ENCODE measurements at places on chromosomes 2 and 18.

- DNase-seq: no peak
Measured at GRCh38 chr18:37314534-37314933, 251.1 kb downstream of the CELF4 start.

- no peak for DNase-seq
Measured at GRCh38 chr2:39511219-39511604, 74.1 kb upstream of the MAP4K3 start.

- no peak for DNase-seq
Measured at GRCh38 chr2:85430752-85431569, 12.4 kb downstream of the SH2D6 start.

GRCh38 chr2:104889960-104890684 lies 36.2 kb downstream of the POU3F3 start:
- no peak for DNase-seq

DNA sequence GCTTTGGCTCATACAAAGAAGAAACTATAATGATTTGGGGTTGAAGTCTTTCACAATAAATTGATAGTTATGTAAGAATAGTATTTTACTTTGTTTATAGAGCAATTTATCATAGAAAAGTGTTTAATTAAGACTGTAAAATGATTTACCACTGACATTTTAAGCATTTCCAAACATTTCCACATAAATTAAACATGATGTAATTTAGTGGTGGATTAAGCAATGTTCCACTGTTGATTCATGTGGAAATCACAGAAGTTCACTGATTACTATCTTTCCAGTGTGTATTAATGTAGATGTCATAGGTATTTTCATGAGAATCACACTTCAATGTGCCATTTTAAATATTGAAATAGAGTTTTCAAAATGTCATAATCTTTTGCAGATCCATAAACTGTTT lies 40.1 kb upstream of the GRB14 start:
- DNase-seq: no peak

DNA sequence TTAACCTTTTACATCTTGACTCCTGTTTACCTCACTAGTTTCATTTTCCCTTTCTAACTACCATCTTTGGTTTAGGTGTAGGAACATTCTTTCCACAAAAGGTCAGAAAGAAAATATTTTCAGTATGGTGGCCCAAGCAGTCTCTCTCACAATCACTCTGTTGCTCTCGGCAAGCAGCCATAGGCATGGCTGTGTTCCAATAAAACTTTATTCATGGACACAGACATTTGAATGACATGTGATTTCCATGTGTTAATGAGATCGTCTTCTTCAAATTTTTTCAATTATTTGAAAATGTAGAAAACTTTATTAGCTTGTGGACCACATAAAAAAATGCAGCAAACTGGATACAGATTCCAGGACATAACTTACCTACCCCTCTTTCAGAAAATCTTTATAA lies 109.7 kb upstream of the CNTNAP5 start:
- DNase-seq: no peak

DNA sequence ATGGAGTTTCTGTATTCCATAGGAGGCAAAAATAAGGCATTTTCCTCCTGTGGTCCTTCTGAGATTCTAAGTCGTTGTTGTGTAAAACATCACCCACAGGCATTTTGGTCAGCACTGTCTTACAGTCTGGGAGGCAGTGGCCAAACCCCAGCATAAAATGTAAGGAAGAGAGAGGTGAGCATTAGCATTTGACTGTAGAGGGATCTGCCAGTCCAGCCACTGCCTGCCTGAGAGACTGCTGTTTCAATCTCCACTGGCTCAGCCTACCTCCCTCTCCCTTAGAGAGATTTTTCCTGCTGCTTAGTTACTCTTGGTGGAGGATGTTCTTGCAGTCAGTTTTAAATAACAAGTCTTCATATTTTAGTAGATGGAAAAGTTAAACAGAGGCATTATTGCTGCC lies 77.0 kb downstream of the ARHGEF33 start:
- DNase-seq: no peak

DNA sequence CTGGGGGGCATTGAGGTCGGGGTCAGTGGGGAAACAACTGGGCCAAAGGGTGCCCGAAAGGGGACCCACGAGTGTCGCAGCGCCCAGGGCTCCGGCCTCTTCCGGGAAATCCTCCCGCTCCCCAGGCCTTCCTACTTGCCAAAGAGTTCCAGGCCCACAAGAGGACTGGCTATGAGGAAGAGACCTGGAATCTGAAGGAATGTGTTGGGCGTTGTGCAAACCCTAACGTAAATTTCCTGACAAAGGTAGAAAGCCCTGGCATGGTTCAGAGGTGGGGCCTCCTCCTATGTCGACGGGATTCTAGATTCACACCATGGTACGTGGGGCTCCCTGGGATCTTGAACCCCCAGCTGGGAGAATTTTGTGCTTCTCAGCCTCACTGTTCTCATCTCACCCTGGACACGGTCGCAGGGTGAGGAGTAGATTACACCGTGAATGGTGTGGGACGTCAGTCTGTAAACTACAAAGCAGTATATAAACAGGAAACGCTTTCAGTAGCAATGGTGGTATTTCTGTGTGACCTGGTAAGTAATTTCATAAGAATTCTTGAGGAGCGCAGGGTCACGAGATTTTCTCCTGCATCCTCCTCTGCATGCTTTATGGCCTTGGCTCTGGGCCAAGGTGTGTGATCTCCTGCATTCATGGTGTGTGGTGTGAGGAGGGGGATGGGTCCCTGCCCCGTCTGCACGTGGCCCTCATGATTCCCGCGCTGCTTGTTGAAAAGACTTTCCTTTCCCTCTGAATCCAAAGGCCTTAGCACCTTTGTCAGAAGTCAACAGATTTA lies 868 bp downstream of the HSBP1L1 start:
- DNase-seq: no peak

GRCh38 chr18:36108196-36108595 lies 20.9 kb downstream of the SLC39A6 start:
- no peak for DNase-seq

- DNase-seq: no peak
Measured at GRCh38 chr2:122056853-122057252, 301.4 kb downstream of the TSN start.

- no peak for DNase-seq
Measured at GRCh38 chr2:209644842-209645241, 126.8 kb upstream of the UNC80 start.

DNA sequence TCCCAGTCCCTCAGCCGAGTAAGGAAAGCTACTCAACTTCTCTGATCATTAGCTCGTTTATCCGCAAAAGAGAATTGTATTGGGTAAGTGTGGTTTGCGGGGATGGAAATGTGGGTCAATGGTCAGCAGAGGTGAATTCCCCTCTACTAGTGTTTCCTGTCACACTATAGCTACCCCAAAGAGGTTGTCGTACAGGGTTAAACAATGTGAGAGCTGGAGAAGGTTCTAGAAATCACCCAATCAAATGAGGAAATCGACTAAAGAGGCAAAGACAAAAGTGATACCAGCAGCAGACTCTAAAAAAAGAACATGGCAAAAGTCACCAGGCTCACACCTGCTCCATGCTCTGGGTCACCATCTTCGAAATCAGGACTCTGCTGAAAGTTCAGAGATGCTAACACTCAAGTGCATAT lies 144.7 kb upstream of the ITGA4 start:
- DNase-seq: peak; percentile 55

DNA sequence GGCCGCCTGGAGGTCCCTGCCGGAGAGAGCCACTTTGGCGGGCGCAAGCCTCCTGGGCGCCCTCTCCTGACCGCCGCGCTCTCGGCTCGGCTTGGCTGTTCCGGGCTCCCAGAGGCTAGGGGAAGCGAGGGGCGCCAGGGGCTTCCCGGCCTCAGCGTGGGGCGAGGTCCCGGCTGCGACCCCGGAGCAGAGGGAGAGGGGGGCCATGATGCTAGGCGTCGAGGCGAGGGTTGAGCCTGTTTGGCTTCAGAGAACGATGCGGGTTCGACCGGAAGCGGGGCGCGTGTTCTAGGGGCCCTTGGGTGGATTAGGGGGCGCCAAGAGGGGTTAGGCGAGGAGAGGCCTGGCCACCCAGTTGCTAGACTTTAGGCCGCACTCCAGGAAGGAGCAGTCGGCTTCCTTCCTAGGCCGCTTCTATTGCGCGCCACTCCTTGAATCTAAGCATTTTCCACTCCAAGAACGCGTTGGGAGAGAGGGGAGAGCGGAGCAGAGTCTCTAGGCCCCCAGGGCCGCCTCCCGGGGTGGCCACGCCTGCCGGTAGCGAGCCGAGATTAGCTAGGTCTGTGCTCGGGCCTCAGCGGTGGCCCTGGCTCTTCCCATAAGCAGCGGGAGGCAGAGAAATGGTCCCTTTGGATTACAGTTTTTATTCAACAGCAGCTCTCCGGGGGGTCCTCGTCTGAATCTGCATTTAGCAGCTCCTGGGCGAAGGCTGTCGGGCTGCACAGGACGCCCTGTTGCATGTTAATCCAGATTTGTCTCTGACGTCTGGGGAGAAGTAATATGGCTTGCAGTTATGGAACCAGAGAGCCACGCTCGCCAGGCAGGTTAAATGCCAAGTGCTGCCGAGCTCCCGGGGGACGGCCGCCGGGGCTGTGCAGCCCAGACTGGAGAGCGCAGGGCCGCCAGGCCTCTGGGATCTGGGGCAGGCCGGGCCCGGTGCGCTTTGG lies 11.3 kb downstream of the MEIS1 start:
- no peak for DNase-seq

- no peak for DNase-seq
Measured at GRCh38 chr2:217329023-217329431, 469.2 kb upstream of the TNP1 start.

GRCh38 chr2:197516393-197516761 lies 511 bp downstream of the MOB4 start:
- no peak for DNase-seq

GRCh38 chr18:8586941-8587340 lies 22.3 kb upstream of the RAB12 start:
- DNase-seq: no peak

GRCh38 chr2:197184959-197185586 lies 125.5 kb downstream of the ANKRD44 start:
- DNase-seq: no peak

GRCh38 chr2:33763671-33764310 lies 164.7 kb upstream of the FAM98A start:
- DNase-seq: no peak

GRCh38 chr2:193187816-193188215 lies 993.1 kb upstream of the TMEFF2 start:
- DNase-seq: no peak

GRCh38 chr2:19158211-19158610 lies 200.2 kb downstream of the OSR1 start:
- DNase-seq: no peak

- no peak for DNase-seq
Measured at GRCh38 chr2:176885661-176886060, 326.9 kb upstream of the HNRNPA3 start.

DNA sequence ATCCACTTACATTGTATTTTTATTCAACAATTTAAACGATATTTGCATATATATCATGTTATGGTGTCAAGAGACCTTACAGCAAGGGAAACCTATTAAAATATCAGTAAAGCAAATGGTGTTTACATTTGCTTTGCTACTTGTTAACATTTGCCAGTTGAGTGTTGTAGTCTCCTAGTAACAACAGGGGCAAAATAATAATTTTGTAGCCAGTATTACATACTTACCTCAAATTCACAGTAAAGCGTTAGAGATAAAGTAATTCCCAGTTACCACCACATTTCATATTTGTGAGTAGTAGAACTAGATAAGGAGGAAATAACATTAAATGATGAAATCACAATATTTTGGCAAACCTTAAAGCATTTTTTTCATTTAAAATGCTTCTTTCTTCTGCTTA lies 71.3 kb downstream of the FASTKD2 start:
- DNase-seq: no peak

DNA sequence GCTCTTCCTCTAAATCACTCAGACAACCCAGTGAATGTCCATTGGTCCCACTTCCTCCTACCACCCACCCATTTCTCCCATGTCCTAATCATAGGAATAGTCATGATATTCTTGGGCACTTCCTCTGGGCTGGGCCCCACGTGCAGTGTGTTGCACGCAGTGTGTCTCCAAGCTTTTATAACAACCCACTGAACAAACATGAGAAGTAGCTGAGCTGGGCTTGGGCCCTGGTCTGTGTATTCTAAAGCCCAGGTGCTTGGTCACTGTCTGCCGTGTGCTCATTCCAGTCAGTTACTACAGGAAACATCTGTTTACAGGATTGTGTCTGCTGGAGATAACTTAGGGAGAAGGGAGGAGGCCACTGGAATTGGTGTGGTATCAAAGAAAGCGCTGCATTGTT lies 64.2 kb upstream of the THOC1 start:
- DNase-seq: peak; percentile 2

DNA sequence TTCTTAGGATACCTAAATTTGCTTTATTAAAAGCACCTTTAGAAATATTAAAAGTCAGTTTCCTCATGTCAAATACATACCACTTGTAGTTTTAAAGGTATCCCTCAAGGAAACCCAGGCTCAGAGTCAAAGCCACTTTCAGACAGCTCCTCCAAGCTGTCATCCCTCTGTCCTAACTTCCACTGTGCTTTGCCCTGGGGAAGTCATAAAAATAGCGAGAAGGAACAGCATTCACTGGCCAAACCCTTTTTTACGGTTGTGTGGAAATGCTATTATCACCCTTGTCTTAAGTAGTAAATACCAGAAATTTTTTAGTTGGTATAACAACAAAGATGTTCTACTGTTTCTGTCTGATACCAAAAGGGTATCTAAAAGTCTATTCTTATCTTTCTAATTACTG lies 680.5 kb downstream of the ZEB2 start:
- no peak for DNase-seq

DNA sequence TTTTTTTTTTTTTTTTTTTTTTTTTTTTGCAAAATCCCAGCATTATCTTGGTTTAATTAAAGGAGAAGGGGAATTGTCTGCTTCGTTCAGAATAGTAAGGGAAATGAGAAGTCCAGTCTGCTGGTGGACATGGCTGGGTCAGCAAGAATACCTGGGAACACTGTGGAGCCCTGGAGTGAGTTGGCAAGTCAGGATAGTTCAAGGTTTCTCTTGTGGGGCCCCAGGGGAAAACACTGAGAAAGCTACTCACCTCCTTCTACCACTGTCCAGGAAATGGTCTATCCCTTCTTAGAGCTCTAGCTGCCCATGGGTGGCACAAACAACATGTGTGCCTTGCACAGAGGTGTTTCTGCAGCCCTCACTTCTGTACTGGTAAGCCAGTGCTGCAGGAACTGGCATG lies 169.1 kb upstream of the SIX2 start:
- no peak for DNase-seq

- DNase-seq: no peak
Measured at GRCh38 chr2:100929147-100929546, 72.9 kb upstream of the RPL31 start.

DNA sequence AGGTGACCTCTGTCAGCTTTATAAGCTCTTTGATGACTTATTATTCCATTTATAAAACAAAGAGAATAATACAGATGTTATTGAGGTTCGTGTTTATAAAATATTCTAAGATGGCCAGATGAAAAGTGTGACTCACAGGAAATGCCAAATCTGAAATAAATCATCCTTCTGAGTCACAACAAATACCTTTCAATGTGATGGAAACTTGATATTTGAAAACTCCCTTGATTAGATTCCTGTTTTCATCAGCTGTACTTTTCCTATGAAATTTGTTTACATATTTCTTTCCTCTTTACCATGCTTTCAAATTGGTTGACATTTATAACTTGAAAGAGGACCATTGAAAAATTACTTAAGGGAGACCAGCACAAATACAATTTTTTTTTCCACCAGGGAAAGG lies 30.6 kb upstream of the PPP1R1C start:
- DNase-seq: no peak

GRCh38 chr18:34158881-34159690 lies 65.6 kb downstream of the NOL4 start:
- DNase-seq: no peak

Data from CD4-positive, alpha-beta T cell treated with Interferon gamma for 1 hour (primary cell).